Activated CD4-positive, alpha-beta T cell treated with anti-CD3 and anti-CD28 coated beads, Interleukin-2, amount 10 ng/mL, durations not matched to agents 24 days and 14 days (primary cell): ENCODE measurements at places on chromosomes 1 and 21. TPM values are rescaled to one million over a fixed set of nuclear protein-coding genes. Genes with fewer than 3 reads are reported as not detected.

- DNase-seq = no peak
Measured at GRCh38 chr21:20270365-20271055, 727.7 kb upstream of the NCAM2 start.

- DNase-seq = peak; percentile 87
Measured at GRCh38 chr1:54356680-54357147, 49.5 kb downstream of the SSBP3 start.

GRCh38 chr1:186781730-186782129, 47.0 kb upstream of the PLA2G4A start:
- DNase-seq = no peak

DNA sequence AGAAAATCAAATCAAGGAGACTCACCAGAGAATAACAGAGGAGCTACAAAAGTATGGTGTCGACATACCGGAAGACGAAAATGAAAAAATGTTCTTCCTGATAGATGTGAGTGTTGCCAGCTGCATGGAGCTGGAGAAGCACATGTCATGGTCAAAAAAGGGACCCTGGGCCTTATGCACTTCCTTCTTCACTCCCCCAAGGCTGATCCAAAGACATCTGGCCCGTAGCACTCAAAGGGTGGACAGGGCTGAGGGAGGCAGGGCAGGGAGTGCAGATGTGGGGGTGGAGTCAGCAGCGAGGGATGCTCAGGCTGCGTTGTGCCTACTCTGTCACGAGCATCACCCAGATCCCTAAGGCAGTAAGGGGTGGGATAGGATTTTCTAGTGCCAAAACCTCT, 19.4 kb downstream of the MX1 start:
- no peak for DNase-seq

GRCh38 chr1:111720977-111721786, 18.0 kb downstream of the INKA2 start:
- peak; percentile 55 for DNase-seq

DNA sequence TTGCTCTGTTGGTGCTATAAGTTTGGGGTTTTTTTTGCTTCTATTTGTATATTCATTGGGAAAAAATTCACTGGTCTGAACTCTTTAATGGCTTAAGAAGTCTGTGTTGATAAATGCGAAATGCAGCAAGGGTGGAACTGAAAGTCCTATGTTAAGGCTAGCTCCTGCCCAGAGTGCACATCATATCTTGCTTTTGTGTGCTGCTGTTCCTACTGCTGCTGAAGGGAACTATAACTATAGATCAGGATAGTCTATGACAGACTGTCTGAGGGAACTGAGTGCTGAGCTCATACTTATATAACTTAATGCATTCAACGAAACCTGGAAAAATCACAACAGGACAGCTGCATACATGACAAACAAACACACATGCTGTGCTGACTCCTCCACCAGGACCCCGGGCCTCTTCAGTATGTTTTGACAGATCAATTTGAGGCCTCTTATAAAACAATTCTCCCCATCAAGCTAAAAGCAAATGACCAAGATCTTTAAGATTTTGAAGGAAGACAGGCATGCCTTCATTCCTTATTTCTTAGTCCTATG, 1031.5 kb upstream of the ADGRL2 start:
- DNase-seq = no peak

DNA sequence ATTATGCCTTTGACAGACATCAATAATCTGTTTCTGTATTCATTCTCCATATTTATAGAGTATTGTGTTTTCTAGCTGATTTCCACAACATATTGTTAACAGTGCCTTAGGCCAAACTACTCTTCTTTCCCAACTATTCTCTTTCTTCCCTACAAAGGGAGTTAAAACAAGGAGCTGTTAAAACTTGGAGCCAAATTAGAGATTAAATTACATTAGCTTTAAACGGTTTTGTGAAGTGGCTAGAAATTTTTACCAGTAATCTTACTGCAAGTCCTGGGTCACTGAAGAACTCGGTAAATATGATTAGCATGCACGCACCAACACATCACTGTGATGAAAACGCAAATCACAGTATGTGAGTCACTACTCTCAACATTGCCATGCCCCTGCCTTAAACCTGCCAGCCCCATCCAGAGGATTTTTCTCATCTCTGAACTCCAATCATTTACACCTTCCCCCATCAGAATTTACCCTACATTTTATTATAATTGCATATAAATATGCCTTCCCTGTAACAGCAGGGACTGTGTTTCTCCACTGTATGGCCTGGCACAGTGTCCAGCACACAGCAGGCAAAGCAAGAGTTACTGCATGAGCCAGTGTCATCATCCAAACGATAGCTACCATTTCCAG, 1.5 kb upstream of the PRDX6 start:
- DNase-seq = no peak

The SPRR2F gene
- total RNA-seq = not detected in 2 replicates

The MANEAL gene
- total RNA-seq = 2.7 and 3.1 TPM in 2 replicates

The MRPS15 gene
- 117 and 126 TPM in 2 replicates for total RNA-seq

The C1QB gene
- total RNA-seq = not detected in 2 replicates
